ENCODE measurements at places on chromosomes 7 and 10.

GRCh38 chr7:39043531-39043930, 65.8 kb downstream of the POU6F2 start:
- no peak for DNase-seq

DNA sequence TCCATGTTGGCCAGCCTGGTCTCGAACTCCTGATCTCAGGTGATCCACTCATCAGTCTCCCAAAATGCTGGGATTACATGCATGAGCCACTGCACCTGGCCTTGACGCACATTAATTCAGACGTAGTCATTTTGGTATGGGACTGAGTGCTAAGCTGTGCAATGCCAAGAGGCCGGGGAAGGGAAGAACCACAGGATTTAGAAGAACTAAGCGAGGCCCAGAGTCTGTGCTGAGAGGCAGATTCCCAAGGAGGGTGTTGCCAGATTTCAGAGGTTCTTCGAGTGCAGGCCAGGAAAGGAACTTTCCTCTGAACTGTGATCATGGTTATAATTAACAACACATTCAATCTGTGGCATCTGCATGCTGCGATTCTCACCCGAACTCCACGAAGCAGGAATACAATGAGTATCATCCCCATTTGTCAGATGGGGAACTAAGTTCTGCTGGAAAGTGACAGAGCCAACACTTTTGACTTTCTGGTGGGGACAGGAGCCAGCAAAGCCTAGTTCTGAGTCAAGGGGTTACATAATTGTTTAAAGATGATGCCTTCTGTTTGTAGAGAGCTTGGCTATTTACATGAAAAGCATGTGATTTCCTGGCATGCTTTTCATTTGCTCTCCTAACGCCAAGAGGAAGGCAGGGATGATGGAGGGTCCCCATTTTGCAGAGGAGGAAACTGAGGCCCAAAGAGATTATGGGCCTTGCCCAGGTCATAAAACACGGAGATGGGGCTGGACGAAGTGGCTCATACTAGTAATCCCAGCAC, 6.2 kb upstream of the ZAN start:
- DNase-seq = no peak

- no peak for DNase-seq
Measured at GRCh38 chr10:6145166-6145987, 56.5 kb downstream of the RBM17 start.

- DNase-seq = no peak
Measured at GRCh38 chr7:137760111-137760510, 86.7 kb downstream of the DGKI start.

GRCh38 chr7:83697804-83698530, 49.0 kb upstream of the SEMA3E start:
- DNase-seq = no peak

- DNase-seq = no peak
Measured at GRCh38 chr7:51308696-51309095, 7.9 kb downstream of the COBL start.

- peak; percentile 1 for DNase-seq
Measured at GRCh38 chr10:53839440-53840039, 961.5 kb downstream of the PCDH15 start.

DNA sequence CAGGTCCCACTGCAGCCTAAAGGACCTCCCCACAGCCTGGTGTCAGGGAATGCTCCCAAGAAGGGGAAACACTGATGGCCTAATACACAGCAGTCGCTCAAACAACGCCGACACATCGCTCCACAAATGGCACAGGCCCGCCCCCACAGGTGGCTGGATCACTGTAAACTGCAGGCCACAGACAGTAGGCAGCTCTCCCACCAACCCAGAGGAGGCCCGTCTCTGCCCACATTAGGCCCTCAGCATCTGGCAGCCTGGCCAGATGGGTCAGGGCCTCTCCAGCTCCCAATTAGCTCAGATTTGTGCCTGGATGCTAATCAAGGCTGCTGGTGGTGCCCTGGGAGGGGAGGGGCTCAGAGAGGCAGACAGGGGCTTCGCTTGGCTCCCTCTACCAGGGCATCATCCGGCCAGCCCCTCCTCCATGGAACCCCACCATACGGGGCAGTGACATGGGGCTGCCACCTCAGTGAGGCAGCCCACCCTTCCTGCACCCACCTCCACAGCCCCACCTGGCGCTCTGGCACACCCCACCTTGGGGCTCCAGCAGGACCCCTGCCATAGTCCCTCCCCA, 42.7 kb downstream of the CAMK2B start:
- DNase-seq = no peak

- DNase-seq = no peak
Measured at GRCh38 chr10:117107238-117107637, 30.8 kb downstream of the VAX1 start.

DNA sequence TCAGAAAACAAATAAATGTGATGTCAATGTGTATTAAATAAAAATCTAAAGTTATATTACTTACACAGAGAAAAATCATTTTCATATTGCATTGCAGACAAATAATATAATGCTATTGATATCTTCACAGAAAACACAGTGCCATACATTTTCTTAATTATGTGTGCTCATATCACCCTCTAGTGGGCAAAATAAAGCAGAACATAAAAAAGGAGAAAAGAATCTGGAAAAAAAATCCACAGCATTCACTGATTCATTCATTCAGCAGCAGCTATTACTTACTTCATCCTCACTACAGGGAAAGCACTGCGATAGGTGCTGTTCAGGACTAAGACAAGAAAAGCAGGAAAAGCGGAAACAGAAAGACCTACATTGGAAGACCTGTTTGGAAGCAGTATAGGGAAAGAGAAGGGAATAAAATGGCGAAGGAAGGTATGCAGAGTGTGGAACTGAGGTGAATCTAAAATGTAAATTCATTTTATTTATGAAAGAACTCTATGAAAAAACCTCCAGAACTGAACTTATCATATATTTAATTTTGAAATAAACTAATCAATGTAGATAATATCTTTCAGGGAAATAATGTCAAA, 73.2 kb downstream of the POT1 start:
- DNase-seq = no peak

- DNase-seq = no peak
Measured at GRCh38 chr10:81873932-81874816, 820 bp upstream of the NRG3 start.

Data from KG1 (cell line).